Bone marrow (tissue), 2 donors: ENCODE measurements at places on chromosomes 6 and 20.

GRCh38 chr6:51209651-51210050, 391.0 kb downstream of the TFAP2B start:
- no peak for DNase-seq

GRCh38 chr6:9830808-9831207, 584.1 kb downstream of the TFAP2A start:
- no peak for DNase-seq

DNA sequence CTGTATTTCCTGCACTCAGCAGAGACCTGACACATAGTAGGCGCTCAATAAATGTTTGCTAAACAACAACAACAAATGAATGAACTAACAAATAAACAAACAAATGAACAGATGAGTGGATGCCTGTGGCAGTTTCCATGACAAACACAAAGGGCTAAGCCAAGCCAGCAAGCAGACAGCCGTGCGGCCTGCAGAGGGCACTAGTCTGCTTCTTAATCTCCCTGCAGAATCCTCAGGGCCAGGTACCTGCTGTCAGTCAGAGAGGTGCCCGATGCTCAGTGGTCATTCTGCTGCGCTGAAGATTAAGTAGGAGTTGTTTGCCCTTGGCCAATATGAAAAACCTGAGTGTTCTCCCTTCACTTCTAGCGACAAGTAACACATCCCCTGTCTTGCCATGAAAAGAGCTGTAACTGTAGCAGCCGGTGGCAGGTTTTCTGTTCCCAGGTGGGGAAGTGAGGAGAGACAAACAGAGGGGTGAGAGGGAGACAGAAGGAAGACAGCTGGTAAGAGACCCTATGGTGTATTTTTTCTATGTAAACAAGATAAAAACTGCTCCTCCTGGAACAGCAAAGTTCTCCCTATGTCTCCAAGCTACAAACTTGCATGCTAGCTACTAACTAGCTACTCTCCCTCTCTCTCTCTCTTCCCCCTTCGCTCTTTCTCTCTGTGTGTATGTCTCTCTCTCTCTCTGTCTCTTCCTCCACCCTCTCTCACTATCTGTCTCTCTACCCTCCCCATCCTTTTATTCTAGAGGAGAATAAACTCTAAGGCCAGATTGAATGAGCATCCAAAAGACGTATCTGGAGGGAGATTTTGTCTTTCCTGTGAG, at the start of gene MC3R:
Gene MC3R, plus strand, starts transcription at position 779 of the 829 bp plus-strand sequence. CDS start 112 bp downstream, outside the sequence.
- DNase-seq = no peak

DNA sequence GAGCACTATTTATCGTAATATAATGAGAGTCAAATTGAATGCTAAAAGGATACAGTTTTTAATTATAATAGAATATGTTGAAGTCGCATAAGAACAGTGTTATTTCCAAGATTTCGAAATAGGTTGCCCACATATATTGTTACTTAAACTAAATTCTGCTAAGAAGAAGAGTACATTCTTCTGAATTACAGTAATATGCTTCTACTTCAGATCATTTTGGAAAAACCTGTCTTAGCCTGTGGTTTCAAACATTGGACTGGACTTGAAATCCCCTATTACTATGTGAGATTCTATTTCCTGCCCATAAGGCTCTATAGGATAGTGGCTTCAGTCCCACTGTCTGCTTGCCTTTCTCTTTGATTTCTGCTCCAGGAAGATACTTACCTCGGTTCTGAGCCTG, 137.2 kb downstream of the B3GAT2 start:
- no peak for DNase-seq

GRCh38 chr6:39653612-39654011, 71.6 kb downstream of the KIF6 start:
- DNase-seq = no peak

- DNase-seq = no peak
Observed at GRCh38 chr6:558089-558488, 98.8 kb downstream of the HUS1B start.

DNA sequence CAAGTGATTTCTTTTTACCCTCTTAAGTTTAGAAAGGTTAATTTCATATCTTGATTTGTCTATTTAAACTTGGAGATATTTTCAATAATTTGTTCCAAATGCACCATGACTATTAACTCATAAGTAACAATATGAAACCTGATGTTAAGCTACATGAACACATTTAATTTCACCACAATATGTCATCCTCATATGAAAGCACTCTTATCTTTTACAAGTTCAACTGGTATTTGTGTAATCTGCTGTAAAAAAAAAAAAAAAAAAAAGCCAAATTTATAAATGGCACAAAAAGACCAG, 110.4 kb downstream of the HFE start:
- DNase-seq = no peak

DNA sequence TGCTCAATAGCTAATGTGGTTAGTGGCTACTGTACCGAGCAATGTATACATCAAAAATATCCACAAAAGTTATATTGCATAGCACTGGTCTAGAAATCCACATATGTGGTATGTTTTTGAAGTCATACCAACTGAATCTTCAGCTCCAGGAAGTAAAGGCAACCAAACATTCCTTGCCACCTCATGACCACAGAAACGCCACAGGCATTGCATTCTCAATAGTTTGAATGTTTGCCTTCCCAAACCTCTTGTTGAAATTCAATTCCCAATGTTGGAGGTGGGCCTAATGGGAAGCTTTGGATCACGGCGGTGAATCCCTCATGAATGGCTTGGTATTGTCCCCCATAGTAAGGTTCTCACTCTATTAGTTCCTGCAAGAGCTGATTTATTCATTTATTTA, 18.2 kb upstream of the ZNF391 start:
- no peak for DNase-seq

GRCh38 chr6:101803136-101803535, 409.6 kb downstream of the GRIK2 start:
- DNase-seq = no peak

DNA sequence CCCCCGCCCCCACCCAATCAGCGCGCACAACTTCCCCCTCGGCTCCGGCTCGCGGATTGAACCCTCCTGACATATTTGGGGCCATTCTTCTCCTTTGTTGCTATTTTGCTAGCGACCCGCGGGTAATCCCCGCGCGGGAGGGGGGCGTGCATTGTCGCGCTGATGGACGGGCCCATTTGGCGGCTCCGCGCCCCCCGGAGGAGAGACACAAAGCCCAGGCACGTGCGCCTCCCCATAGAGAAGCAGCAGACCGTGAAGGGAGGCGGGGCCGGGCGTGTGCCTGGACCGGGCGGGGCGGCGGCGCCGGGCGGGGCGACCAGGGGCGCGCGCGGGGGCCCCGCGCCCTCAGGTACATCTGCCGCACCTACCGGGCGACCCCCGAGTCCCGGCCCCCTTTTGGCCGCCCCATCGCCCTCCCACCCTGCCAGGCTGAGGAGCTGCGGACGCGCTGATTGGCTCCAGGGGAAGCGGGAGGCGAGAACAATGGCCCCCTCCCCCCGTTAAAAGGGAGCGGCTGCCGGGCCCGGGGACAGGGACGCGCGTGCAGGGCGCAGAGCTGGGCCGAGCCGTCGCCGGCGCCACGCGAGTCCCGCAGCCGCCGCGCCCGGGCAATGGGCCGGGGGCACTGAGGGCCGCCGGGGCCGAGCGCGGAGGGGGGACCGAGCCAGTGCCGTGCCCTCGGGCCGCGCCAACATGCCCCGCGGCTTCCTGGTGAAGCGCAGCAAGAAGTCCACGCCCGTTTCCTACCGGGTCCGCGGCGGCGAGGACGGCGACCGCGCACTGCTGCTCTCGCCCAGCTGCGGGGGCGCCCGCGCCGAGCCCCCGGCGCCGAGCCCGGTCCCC, at the start of gene INSM1:
Gene INSM1, plus strand, starts transcription at position 530 of the 843 bp plus-strand sequence. Its CDS starts 164 bp downstream, at position 694.
- no peak for DNase-seq

DNA sequence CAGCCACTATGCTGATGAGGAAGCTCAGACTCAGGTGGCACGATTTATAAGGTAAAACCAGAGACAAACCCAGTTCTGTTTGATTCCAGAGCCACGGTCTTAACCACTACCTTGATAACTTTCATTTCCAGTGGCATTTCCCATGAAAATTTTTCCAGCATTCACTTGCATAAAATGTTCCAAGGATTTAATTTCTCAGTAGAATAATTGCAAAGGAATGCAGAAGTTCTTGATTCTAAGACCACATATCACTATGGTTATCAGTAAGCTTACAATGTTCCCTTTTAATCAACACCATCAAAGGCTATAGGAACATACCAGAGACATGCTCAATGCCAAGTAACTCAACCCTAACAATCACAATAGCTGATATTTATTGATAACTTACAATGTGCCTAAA, 306.0 kb upstream of the HS3ST5 start:
- no peak for DNase-seq

- no peak for DNase-seq
Observed at GRCh38 chr6:130206479-130206878, 16.3 kb downstream of the SAMD3 start.

GRCh38 chr20:54340667-54341081, 132.8 kb downstream of the PFDN4 start:
- DNase-seq = no peak

- DNase-seq = no peak
Observed at GRCh38 chr6:43130429-43130828, 40.6 kb upstream of the SRF start.

DNA sequence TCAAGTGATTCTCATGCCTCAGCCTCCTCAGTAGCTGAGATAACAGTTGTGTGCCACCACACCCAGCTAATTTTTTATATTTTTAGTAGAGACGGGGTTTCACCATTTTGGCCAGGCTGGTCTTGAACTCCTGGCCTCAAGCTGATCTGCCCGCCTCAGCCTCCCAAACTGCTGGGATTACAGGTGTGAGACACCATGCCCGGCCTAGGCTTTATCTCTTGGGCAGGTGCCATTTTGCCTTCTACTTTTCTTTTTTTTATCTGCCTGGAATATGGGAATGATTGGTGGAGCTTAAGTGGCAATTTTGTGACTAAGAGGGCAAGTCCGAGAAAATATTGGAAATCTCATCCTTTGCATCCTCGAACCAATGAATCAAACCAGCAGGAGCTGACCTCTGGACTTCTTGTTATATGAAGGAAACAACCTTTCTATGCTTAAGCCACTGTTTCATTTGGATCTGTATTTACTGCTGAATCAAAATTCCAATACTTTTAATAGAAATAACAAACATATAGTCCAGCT, 128.9 kb upstream of the ZNF217 start:
- no peak for DNase-seq

DNA sequence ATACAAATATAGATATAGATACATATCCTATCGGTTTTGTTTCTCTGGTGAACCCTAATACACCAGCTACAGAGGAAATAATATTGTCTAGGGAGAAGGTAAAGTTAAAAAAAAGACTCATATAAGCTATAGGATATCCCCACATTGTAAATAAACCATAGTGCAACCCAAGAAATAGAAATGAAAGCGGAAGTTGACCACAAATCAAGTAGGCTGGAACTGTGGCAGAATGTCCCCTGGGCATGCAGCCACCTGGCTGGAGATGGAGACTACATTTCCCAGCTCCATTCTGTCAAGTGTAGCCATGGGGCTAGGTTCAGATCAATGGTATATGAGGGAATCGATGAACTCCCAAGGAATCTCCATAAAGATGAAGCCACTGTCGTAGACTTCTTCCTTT, 70.1 kb upstream of the RPS6KA2 start:
- no peak for DNase-seq

GRCh38 chr20:20204256-20204655, 151.9 kb downstream of the CFAP61 start:
- DNase-seq = no peak

GRCh38 chr20:19176470-19177052, 35.9 kb upstream of the SLC24A3 start:
- DNase-seq = no peak

- DNase-seq = peak; percentile 6
Observed at GRCh38 chr6:138161338-138162110, at the start of gene ARFGEF3. TSS of gene ARFGEF3 (plus strand) at chr6:138161939. CDS start at chr6:138162087, 148 bp downstream.

DNA sequence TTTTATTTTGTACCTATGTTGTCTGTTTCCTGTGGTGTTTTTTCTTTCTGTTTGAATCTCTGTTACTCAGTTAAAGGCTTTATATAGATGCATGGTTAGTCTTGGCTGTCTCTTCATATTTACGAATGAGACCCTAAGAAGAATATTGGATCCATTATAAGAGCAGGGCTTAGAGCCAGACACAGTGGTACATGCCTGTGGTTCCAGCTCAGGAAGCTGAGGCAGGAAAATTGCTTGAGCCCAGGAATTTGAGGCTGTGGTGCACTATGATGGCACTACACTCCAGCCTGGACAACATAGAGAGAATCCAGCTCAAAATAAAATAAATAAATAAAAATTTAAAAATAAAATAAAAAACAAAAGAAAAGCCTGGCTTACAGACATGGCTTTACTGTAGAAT, 211.1 kb downstream of the SOD2 start:
- DNase-seq = no peak

- DNase-seq = no peak
Observed at GRCh38 chr6:55882718-55883569, 7.6 kb upstream of the BMP5 start.

- DNase-seq = no peak
Observed at GRCh38 chr20:23867152-23867776, 12.3 kb downstream of the CST5 start.

GRCh38 chr6:65229825-65230224, 477.2 kb downstream of the EYS start:
- no peak for DNase-seq

DNA sequence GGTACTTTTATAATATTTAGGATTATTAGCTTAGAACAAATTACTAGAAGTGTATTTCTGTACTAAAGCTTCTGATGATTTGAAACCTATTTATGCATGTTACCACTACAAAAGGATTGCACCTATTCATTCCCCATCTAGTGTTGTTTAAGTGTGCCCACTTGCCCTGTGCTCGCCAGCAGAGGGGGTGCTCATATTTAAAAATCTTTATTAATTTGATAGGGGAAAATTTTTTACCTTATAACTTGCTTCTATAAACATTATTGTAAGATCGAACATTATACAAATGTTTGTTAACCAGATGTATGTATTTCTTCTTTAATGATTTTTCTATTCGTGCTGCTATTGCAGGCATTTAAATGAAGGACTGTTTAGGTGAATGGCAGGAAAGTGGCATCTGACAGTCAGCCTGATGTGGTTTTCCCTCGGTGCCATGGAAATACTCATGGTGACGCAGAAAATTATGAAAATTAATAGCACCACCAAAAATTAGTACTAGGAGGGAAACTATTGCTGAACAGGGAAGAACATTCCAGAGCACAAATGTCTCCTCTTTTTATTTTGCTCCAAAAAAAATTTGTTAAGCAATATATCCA, 44.1 kb upstream of the FNDC1 start:
- DNase-seq = no peak

DNA sequence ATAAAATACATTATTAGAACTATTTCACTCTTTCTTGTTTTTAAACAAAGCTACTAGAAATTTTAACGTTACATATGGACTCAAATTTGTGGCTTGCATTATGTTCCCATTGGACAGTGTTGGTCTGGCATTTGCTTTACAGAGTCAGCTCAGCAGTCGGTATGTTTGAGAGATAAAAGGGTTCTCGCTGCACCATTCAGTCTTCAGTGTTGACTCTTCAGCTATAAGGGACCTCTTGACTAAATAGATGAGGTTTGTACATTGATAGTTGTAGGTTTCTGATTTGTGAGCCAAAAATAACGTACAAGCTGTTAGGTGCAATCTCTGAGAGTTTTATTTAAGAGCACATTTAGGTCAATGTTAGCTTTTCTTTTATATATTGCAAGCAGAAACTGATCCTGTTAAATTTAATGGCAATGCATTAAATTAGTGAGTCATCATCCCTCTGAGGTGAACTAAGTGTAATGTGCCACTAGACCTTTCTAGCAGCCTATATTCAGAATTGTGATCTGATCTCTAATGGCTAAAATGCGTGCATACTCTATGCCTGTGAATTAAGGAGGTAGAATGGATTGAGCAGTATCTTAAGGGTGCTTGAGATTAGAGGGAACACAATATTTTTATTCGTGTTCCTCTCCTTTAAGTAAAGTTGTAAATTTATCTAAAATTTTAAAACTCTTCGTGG, 485.6 kb upstream of the SYNCRIP start:
- no peak for DNase-seq
